ENCODE measurements at places on chromosomes 7 and 10. TPM values are rescaled to one million over a fixed set of nuclear protein-coding genes. Genes with fewer than 3 reads are reported as not detected.

DNA sequence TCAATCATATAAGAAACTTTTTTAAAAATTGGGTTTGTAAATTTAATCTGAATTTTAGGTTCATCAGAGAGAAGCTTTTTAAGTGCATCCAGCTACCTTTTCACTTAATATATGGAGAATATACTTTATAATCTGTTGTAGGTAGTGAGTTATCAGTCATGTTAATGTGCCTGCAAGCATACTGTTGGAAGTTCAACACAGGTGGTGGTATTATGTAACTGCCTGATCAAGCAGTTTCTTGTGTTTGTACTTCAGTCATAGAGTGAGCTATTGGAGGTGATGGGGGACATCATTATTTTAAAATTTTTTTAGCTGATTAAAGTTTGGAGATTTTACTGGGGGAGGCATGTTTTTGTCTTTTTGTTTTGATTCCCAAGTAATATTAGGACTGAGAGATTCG, 2.5 kb downstream of the TNKS2 start:
- no peak for DNase-seq

Gene SLC13A1
- total RNA-seq, result not detected

DNA sequence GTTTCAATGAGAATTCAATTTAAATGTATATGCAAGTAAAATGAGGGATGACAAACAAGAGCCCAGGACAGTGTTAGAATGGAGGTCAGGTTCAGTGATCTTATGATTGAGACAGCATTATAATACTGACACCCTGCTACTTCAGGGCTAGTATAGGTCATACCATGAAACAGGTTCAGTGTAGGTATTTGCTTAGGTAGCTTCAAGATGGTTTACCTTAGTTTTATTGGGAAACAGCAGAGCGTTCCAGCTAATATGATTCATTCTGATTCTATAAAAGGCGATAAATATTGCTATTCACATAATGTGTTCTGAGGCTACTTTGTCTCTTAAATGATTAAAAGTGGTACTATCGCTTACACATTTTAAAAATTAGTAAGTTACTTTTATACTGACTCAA, 203.3 kb downstream of the PPP1R9A start:
- DNase-seq, result no peak

DNA sequence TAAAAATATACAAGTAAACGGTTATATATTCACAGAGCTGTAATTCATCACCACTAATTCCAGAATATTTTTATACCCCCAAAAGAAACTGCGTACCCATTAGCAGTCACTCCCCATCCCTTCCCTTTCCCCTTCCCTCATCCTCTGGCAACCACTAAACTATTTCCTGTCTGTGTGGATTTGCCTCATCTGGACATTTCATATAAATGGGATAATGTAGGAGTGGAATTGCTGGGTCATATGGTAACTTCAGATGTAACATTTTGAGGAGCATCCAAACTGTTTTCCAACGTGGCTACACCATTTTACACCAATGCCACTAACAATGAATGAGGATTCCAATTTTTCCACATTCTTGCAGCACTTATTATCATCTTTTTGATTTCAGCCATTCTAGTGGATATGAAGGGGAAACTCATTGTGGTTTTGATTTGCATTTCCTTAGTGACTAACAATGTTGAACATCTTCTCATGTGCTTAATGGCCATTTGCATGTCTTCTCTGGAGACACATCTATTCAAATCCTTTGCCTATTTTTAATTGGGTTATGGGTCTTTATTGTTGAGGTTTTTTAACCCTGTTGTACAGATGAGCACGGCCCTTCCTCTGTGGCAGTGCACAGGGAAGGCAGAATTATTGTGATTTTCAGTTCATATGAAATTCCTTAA, 79.2 kb downstream of the RBM20 start:
- DNase-seq, result no peak

Gene FAS
- 3.1 TPM for total RNA-seq

- no peak for DNase-seq
These were observed 2.0 kb downstream of the SAMD9 start for GRCh38 chr7:93115796-93116195.
